T-helper 1 cell treated with Interleukin-12 subunit alpha and Interleukin-12 subunit beta and Interleukin-4 antibody, amounts not matched to agents 30 ng/mL and 1 ng/mL, for 36 hours (primary cell): ENCODE measurements at places on chromosomes 12 and 14. TPM values are rescaled to one million over a fixed set of nuclear protein-coding genes. Genes with fewer than 3 reads are reported as not detected.

Gene FUT8
- total RNA-seq, result 156 and 157 TPM in 2 replicates

Gene KRT75
- total RNA-seq, result not detected in 2 replicates

Gene OTX2
- not detected in 2 replicates for total RNA-seq

Gene MMP19
- total RNA-seq, result 0.12 TPM in 1 of 2 replicates, not detected in the other

Gene NELL2
- 47.1 and 47.9 TPM in 2 replicates for total RNA-seq

Gene SVOP
- total RNA-seq, result not detected in 2 replicates

Gene EIF2S3B
- total RNA-seq, result 0.66 TPM in 2 replicates

Gene EAPP
- total RNA-seq, result 34.8 and 35.1 TPM in 2 replicates

Gene TPI1
- 913 and 928 TPM in 2 replicates for total RNA-seq

Gene RNF41
- 37.8 and 40.7 TPM in 2 replicates for total RNA-seq

Gene MTA1
- total RNA-seq, result 129 and 138 TPM in 2 replicates

Gene SYT10
- not detected in 2 replicates for total RNA-seq

Gene MYRFL
- total RNA-seq, result 0.10 TPM in 1 of 2 replicates, not detected in the other

Gene PRB2
- not detected in 2 replicates for total RNA-seq

Gene DNAJC22
- not detected in 2 replicates for total RNA-seq

Gene ERC1
- 37.8 and 41.0 TPM in 2 replicates for total RNA-seq

Gene KRT71
- total RNA-seq, result not detected in 2 replicates

Gene SERPINA1
- 0.20 and 0.22 TPM in 2 replicates for total RNA-seq

Gene ACACB
- 7.5 and 9.0 TPM in 2 replicates for total RNA-seq

Gene IFI27
- total RNA-seq, result 127 and 132 TPM in 2 replicates

Gene ANKS1B
- 0.46 and 1.2 TPM in 2 replicates for total RNA-seq

Gene TAS2R43
- total RNA-seq, result 1.0 and 1.2 TPM in 2 replicates
